ENCODE measurements at places on chromosomes 2 and 18.

- DNase-seq: no peak
Observed at GRCh38 chr2:234571620-234572407, 74.9 kb upstream of the ARL4C start.

DNA sequence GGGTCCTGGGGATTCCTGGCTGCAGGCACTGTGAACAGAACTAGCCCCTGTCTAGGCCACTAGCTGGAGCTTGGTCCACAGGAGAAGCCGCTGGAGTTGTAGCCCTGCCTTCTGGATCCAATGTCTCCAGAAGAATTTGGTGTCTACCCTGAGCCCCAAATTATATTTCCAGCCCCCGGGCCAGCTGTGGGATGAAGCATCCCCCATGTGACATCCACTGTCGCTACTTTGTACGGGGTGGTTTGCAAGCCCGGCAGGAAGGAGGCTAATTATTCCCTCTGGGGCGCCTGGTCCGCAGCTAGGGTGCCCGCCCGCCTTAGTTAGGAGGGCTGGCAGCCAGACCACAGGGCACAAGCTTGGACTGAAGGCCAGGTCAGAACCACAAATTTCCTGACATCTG, 106.5 kb downstream of the SMAD7 start:
- no peak for DNase-seq

DNA sequence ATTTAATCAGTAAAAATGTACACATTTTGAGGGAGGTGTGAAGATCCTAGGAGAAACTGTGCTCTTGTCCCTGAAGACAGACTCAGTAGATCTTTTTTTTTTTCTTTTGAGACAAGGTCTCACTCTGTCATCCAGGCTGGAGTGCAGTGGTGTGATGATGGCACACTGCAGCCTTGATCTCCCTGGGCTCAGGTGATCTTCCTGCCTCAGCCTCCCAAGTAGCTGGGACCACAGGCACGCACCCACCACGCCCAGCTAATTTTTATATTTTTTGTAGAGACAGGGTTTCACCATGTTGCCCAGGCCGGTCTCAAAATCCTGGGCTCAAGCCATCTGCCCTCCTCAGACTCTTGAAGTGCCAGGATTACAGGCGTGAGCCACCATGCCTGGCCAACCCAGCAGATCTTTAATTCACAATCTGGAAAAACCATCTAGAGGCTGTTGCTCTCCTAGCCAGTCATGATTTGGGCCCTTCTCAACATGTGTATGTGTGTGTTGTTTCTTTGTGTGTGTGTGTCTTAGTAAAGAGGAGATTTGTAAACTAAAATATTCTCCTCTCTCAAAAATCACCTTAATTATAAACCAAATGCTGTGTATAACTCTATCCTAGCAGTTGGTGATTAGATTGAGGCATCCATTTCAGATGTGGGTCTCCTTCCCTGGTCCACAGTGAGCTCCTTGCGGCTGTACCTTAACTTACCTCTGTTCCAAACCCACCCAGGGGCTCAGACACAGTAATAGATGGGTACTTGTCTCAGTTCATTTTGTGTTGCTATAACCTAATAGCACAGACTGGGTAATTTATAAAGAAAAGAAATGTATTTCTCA, 3.9 kb upstream of the MYCN start:
- no peak for DNase-seq

DNA sequence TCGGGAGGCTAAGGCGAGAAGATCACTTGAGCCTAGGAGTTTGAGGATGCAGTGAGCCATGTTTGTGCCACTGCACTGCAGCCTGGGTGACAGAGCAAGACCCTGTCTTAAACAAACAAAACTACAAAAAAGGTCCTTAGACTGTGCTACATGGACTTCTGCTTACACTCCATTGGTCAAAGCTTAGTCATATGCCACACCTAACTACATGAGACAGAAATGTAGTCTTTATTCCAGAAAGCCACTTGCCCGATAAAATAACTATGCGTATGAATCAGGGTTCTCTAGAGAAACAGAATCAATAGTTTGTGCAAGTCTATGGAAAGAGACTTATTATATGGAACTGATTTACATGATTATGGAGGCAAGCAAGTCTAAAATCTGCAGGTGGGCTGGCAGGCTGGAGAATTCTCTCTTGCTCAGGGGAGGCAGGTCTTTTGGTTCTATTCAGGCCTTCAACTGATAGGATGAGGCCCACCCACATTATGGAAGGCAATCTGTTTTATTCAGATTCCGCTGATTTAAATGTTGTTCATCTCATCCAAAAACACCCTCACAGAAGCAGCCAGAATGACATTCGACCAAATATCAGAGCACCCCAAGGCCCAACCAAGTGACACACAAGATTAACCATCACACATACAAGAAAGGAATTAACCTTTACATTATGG, 114.4 kb upstream of the SIX2 start:
- no peak for DNase-seq

GRCh38 chr18:58239879-58240278, 195.9 kb downstream of the NEDD4L start:
- DNase-seq: no peak

- no peak for DNase-seq
Observed at GRCh38 chr18:73715210-73715670, 432.4 kb downstream of the FBXO15 start.

- no peak for DNase-seq
Observed at GRCh38 chr2:66901344-66901743, 466.4 kb downstream of the MEIS1 start.
